ENCODE measurements at places on chromosomes 13 and 19.

GRCh38 chr19:58400316-58400915 lies 5.0 kb downstream of the RNF225 start:
- no peak for ATAC-seq

GRCh38 chr19:35663981-35664380 lies 2.3 kb upstream of the UPK1A start:
- ATAC-seq, result no peak

- no peak for ATAC-seq
Measured at GRCh38 chr13:27080018-27080948, 91.3 kb downstream of the USP12 start.

DNA sequence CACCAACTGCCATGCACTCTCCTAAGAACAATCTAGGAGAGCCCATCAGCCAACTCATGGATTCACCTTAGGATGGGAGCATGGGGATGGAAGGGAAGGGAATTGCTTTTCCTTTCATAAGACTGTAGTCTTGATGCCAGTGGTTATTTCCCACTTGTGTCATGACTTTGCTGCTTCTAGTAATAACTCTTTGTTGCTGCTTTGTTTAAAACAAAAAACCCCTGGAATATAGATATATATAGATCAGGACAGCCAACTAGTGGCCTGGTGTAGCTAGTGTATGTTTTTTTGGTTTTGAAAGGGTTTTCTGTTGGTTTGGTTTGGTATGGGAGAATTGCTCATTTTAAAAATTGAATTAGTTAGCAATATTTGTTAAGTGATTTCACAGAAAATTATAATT lies 39.3 kb upstream of the KCTD4 start:
- ATAC-seq, result no peak

DNA sequence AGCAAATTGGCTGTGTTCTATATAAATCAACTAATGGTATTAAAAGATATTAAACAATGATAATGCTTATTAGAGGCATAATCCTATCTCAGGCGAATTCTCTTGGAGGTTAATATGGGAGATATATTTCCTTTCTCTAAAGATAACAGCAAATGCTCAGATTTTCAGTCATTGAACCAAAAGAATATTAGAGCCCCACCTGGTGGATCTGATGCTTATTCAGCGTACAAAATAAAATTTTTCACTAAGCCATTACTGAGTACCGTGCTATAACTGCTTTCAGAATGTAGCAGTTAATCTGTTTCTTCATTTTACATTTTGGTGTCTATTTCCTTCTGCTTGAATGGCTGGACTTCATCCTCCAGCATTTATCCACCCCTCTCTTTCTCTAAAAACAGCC lies 143.3 kb upstream of the IPO5 start:
- no peak for ATAC-seq

- no peak for ATAC-seq
Measured at GRCh38 chr19:55465460-55466240, 1.1 kb upstream of the C19orf85 start.

DNA sequence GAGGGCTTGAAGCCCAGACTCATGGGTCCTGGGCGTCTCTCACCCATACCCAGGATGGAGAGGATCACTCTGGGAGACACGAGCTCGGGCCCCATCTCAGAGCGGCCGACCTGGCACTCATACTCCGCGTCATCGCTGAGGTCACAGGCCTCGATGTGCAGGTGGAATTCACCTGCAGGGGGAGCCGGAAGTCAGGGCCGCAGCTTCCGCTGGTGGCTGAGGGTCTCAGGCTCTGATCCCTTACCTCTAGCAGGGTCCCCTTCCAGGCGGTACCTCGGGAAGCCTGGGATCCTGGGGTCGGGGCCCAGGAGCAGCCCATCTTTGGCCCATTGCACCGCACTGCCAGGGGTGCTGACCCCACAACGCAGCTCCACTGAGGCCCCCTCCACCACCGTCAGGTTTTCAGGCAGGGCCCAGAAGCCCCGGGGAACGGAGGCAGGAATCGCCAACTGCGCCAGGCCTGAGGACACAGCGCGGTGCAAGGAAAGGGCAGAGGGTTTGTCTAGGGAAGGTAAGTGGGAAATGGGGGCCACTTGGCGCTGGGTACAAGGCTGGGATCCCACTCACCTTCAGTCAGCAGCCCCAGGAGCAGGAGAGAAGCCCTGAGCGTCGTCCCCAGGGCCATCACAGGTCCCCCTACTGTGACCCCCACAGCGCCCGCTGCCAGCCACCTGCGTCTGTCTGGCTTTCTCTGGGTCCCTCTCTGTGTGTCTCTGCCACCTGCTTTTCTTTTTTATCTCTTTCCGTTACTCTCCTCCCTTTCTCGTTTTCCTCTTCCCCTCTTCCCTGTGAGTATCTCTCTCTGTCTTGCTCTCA lies 883 bp downstream of the NPHS1 start:
- no peak for ATAC-seq

- peak; percentile 18 for ATAC-seq
Measured at GRCh38 chr13:30857018-30857417, 49.1 kb upstream of the MEDAG start.

All from stimulated activated memory B cell treated with anti-CD40 and anti-IgM and Interleukin-4, amounts not matched to agents 10 μg/mL and 1 μg/mL and 100 μg/mL, for 72 hours (primary cell).